DND-41 (cell line): ENCODE measurements at places on chromosomes 12 and 14.

GRCh38 chr12:17206553-17206952, 600.6 kb upstream of the LMO3 start:
- DNase-seq, result no peak

GRCh38 chr12:125454786-125455480, 389.7 kb downstream of the AACS start:
- no peak for DNase-seq

DNA sequence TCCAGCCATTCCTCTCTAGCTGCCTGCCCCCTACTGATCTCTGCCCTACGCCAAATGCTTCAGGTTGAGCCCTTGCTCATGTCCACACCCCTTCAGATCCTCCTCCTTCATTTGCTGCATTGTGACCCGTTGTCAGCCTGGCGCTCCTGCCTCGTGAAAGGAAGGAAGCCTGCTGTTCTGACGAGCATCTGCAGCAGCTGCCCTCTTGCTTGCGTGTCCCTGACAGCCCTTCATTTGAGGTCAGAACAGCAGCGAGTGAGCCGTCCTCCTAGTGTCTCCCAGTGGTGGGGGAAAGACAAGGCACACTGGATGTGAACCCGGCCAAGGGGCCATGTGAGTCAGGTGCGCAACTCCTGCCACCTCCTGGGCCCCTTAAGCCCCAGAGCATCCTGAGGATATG, 3.0 kb upstream of the PIANP start:
- no peak for DNase-seq

DNA sequence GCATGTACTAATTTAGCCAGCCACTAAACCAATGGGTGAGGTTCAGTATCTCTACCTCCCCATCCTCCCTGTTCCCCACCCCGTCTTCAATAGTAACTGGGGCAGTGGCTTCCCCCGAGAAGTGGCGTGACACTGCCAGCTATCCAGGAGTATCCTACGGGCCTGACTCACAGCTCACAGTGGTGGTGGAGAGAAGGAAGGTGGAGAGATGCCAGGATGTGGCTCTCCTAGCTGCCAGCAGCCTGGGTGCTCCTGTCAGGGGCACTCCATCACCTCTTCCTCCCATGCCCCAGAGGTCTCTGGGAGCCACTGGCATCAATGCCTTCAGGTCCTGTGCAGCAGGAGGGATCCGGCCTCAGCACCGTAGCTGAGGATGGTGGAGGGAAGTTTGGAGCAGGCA, 49.0 kb downstream of the TSPAN11 start:
- no peak for DNase-seq

- no peak for DNase-seq
Observed at GRCh38 chr12:106942775-106943174, 12.9 kb upstream of the TMEM263 start.

GRCh38 chr14:81727218-81727617, 193.6 kb upstream of the SEL1L start:
- no peak for DNase-seq
